ENCODE measurements at places on chromosomes 1 and 21. TPM values are rescaled to one million over a fixed set of nuclear protein-coding genes. Genes with fewer than 3 reads are reported as not detected.

KRTAP19-5 gene
- total RNA-seq, result not detected

THEM5 gene
- not detected for total RNA-seq

PCSK9 gene
- 6.5 TPM for total RNA-seq

AMIGO1 gene
- 2.5 TPM for total RNA-seq

SLC44A3 gene
- total RNA-seq, result 7.1 TPM

TPRG1L gene
- 35.8 TPM for total RNA-seq

KDM5B gene
- total RNA-seq, result 113 TPM

GADD45A gene
- total RNA-seq, result 48.0 TPM

ODR4 gene
- 24.2 TPM for total RNA-seq

CA6 gene
- not detected for total RNA-seq

MOV10 gene
- 35.1 TPM for total RNA-seq

HSD3B2 gene
- not detected for total RNA-seq

WDR3 gene
- 9.1 TPM for total RNA-seq

DNA sequence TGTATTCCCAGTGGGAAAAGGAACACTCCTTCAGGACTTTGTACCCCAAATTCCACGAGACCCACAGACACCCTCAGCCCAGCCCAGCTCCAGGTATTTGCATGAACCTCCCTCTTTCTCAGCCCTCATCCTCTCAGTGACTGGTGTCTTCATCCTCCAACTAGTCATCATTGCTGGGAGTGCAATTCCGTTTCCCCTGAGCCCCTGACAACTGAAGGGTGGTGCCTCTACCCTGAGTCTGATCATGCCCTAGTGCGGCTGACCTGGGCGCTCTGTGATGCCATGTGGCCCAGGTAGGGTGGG, 3.8 kb upstream of the ZNF692 start:
- DNase-seq, result peak; percentile 68

DNA sequence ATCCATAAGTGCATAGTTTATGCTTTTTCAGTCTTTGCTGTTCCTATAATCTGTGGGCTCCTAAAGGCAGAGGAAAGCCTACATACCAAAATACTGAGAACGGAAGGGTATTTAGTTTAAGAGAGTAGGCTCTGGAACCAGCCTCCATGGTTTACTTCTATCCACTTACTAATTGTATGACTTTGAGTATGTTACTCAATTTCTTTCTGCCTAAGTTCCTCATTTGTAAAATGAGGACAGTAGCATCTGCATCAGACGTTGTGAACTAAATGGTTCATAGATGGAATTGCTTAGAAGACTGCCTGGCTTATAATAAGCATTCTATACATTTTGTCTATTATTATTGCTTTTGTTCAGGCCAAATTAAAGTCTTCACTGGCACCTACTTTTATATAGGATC, 111.0 kb downstream of the NTNG1 start:
- no peak for DNase-seq

DNA sequence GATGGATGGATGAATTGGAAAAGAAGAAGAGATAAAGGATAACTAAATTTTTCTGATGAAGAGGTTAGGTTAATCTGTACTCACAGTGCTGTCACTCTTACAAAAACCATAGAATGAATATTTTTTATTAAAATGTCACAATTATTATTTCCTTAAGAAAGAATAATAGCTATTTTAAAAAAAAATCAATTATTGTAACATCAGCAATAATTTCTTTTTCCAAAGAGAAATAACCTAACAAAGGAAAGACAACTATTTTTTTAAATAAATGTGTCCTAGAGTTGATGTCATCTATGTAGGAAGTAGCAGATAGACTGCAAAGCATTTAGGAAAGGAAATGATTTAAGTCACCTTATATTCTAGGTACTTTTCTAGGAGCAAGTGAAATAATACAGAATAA, 33.6 kb upstream of the PLPPR4 start:
- no peak for DNase-seq

DNA sequence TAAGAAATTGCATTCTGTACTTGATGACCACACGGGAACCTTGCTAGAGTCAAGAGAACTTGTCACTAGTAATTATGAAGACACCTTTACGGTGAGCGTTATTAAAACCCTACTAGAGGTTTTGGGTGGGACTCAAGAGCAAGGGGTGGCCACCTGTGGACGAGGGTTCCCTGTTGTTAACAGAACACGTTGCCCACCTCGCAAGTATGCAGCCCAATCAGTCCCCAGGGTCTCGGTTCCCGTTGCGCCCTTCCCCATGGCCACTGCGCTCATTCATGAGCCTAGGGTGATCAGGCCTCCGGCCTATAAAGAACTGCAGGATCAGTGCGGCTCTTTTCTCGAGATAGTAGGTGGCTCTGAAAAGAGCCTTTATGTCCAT, 30.2 kb upstream of the RNF187 start:
- DNase-seq, result no peak

GRCh38 chr1:19360843-19361610, 48.9 kb downstream of the SLC66A1 start:
- peak; percentile 50 for DNase-seq

GRCh38 chr1:192003295-192004077, 154.8 kb upstream of the RGS18 start:
- no peak for DNase-seq

- DNase-seq, result no peak
These were observed 171.5 kb upstream of the FMN2 start for GRCh38 chr1:239920214-239920613.

GRCh38 chr1:231990388-231990787, 363.8 kb downstream of the DISC1 start:
- DNase-seq, result no peak

GRCh38 chr1:43035821-43036741, 77.4 kb upstream of the SLC2A1 start:
- peak; percentile 77 for DNase-seq

- no peak for DNase-seq
These were observed 84.5 kb downstream of the POU2F1 start for GRCh38 chr1:167305059-167305705.

- no peak for DNase-seq
These were observed 65.1 kb upstream of the ID3 start for GRCh38 chr1:23624440-23624839.

GRCh38 chr1:162293073-162293692, 83.5 kb downstream of the SPATA46 start:
- no peak for DNase-seq

DNA sequence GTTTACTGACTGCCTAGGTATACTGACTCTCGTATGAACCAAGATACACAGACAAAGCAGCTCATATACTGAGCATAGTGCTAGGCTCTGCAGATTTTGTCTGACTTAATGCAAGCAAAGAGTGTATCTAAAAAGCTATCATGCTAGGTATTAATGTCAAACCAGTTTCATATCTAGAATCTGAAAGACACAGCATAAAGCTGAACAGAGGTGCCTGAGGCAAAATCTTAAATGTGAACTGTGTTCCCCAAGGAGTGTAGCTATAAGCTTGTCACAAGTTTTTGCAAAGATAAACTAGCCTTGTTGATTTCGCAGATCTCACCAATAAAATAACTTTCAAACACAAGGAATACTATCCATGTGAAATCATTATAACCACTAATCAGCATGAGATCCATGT, 18.1 kb downstream of the JAK1 start:
- no peak for DNase-seq

DNA sequence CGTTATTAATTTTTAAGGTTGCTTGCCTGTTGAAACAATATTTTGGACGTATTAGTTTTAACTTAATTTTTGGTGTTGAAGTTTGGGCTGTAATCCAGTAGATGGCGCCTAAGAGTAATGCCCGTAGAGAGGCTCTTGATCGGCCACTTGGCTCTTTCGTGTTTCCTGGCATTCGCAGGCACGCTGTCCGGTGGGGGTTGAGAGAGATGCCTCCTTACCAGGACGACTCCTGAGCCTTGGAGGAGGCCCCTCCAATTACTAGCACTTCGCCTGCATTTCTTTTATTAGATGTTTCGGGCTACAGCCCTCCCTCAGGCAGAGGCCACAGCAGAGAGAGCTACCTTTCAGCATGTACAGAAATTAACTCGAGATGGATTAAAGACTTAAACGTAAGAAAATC, 12.0 kb downstream of the OR2M4 start:
- peak; percentile 62 for DNase-seq

GRCh38 chr1:6260961-6261614, at the start of gene GPR153:
Gene GPR153, minus strand, starts transcription at chr1:6261098. Its CDS starts 6,193 bp downstream, at chr1:6254905.
- peak; percentile 97 for DNase-seq

DNA sequence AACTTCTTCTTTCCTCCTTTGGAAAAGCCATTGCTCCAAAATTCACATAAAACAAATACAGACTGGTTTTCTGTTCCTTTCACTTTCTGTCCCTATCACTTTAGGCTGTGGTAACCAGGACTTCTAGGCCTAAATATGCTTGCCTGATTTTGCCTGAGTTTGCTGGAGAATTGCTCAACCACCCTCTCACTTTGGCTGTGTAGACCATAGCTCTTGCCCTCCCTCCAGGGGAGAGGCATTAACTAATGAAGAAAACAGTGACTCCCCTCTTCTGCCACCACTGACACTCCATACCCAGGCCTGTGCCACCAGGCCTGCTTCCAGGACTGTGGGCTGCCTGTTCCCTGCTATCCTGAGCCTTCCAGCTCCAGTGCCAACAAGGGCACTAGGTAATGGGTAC, 163.5 kb downstream of the TOMM20 start:
- no peak for DNase-seq

DNA sequence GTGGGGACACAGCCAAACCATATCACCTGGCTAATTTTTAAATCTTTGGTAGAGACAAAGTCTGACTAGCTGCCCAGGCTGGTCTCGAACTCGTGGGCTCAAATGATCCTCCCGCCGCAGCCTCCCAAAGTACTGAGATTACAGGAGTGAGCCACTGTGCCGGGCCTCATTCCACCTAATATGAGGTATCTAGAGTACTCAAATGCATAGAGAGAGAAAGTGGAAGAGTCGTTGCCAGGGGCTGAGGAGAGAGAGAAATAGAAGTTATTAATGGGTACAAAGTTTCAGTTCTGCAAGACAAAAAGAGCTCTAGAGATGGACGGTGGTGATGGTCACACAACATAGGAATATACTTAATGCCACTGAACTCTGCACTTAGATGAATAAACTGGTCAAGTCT, 119.6 kb downstream of the TOMM20 start:
- DNase-seq, result no peak

- no peak for DNase-seq
These were observed 16.0 kb downstream of the ENO1 start for GRCh38 chr1:8862528-8862927.

- no peak for DNase-seq
These were observed 467.2 kb downstream of the TTLL7 start for GRCh38 chr1:83531521-83532309.

- DNase-seq, result no peak
These were observed 187.2 kb downstream of the TOMM20 start for GRCh38 chr1:234941321-234942011.

DNA sequence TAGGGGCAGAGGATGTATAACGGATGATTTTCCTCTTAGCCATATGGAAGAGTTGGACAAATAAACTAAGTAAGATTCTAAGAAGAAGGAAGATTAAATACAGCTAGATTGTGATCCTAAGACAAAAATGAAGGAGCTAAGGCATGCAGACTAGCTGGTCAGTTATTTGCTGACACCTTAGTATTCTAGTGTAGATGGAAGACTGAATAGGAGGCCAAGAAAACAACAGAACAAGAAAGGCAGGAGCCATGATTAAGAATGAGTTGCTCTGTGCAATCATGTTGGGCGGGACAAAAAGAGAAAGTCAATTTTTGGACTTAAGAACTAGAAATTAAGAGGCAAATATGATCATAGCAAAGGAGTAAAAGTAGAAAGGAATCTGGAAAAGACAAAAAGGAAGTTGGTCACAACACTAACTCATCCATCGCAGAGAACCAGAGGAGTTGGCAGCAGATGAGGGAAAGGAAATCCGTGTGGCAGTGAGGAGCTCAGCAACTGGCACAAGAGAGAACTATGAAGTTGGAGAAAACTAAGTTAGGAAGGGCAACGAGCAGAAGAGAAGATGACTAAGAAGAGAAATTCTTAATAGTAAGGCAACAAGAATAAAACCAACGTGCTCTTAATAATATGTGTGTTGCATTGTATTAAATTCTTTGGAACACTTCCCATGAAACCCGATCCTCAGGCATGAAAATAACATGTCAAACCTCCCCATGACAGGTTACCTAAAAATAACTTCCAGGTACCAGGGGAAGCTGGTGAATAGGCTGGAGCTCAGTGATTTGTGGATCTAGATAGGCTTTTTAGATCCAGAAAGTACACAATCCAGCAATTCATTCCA, 234.4 kb downstream of the LTN1 start:
- peak; percentile 65 for DNase-seq

GRCh38 chr1:241229216-241229615, 127.8 kb downstream of the RGS7 start:
- DNase-seq, result no peak

GRCh38 chr1:155170101-155170785, 2.9 kb downstream of the KRTCAP2 start:
- peak; percentile 82 for DNase-seq

GRCh38 chr1:19582318-19582717, 61.8 kb upstream of the NBL1 start:
- DNase-seq, result no peak

GRCh38 chr1:17167041-17167785, 37.7 kb upstream of the PADI1 start:
- DNase-seq, result peak; percentile 50

DNA sequence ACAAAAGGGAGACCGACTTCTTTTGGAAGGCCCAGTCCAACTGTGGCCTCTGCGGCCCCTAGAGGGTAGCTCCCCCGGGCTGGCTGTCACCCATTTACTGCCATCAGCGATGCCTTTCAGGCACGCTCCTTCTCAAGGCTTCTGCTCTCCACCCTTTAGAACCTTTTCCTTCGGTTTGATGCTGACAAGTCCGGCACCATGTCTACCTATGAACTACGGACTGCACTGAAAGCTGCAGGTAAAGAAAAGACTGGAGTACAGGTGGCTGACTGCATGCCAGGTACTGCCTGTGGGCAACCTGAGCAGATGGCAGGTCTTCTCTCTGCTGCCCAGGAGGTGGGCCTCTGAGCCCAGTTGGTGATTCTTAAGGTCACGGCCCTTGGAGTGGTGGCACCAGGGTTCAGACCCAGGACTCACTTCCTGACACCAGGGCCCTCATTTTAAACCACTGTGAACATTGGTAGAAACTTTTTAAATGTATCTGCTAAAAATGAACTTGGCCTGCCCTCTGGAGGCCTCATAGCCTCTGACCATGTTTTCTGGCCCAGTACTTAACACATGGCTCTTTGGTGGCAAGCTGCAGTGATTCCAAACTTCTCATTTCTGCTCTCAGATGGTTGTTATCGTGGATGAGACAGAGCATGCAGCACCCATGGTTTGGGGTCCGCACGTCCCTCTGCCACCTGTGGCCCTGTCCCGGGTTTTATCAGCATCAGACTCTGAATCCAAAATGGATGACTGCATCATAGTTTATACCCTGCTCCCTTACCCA, 45.7 kb downstream of the CAPN9 start:
- no peak for DNase-seq

- DNase-seq, result peak; percentile 43
These were observed 483.9 kb downstream of the DISC1 start for GRCh38 chr1:232110281-232111090.

- DNase-seq, result no peak
These were observed 45.9 kb downstream of the MATN1 start for GRCh38 chr1:30677471-30677870.

- no peak for DNase-seq
These were observed 7.3 kb upstream of the LGR6 start for GRCh38 chr1:202186327-202186726.

- no peak for DNase-seq
These were observed 172.8 kb downstream of the ZNF281 start for GRCh38 chr1:200237066-200237465.
